AG04449 (cell line): ENCODE measurements at places on chromosomes 4 and X.

DNA sequence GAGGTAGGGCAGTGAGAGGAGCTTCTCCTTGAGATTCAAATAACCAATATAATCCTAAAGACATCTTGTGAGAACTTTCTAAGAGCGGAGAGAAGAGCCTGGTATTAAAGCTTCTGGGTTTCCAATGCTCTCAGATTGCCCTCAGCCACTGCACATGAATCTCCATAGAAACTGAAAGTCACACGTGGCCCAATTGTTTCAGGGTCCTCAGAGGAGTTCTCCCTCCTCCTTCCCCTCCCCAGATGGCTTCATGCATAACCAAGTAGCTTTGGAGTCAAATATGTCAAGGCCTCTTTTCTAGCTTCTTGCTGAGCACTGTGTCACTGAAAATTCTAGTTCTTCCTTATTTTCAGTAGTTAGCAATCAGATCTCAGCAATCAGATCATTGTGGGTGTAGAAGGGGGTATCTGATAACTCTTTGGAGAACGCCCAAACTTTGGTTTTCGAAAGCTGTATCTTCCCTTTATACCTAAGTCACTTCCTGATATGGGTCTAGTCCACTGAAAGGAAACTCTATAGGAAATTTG, 2.2 kb downstream of the BTK start:
- no peak for DNase-seq

DNA sequence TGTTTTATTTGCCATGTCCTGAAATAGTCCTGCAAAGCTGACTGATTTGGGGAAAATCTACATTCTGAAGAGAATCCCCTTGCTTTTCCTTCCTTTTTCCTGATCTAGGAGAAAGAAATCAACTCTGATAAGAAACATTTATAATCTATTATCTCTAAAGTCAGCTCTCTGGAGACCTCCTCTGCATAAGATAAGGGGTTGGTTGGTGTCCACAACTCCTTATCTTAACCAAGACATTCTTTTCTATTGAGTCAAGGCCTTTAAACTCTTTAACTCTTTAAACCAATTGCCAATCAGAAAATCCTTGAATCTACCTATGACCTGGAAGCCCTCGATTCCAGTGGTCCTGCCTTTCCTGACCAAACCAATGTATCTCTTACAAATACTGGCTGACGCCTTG, 373.6 kb upstream of the RASGEF1B start:
- DNase-seq, result no peak

DNA sequence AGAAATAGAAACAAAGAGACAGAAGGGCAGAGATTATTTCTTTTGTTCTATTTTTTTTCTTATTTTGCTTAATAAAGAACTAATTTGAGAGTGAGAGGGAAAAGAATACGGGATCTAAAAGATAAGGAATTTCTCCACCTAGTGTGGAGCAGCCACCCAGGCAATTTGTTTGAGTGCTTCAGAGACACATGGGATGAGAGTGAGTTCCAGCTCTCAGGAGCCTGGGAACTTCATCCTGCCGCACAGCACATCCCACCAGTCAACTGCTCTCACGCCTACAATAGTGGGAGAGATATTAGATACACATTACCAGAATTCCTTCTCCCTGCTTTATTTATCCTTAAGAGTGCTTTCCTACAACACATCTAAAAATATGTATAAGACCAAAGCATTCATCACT, 946.4 kb downstream of the PDHA2 start:
- DNase-seq, result no peak

DNA sequence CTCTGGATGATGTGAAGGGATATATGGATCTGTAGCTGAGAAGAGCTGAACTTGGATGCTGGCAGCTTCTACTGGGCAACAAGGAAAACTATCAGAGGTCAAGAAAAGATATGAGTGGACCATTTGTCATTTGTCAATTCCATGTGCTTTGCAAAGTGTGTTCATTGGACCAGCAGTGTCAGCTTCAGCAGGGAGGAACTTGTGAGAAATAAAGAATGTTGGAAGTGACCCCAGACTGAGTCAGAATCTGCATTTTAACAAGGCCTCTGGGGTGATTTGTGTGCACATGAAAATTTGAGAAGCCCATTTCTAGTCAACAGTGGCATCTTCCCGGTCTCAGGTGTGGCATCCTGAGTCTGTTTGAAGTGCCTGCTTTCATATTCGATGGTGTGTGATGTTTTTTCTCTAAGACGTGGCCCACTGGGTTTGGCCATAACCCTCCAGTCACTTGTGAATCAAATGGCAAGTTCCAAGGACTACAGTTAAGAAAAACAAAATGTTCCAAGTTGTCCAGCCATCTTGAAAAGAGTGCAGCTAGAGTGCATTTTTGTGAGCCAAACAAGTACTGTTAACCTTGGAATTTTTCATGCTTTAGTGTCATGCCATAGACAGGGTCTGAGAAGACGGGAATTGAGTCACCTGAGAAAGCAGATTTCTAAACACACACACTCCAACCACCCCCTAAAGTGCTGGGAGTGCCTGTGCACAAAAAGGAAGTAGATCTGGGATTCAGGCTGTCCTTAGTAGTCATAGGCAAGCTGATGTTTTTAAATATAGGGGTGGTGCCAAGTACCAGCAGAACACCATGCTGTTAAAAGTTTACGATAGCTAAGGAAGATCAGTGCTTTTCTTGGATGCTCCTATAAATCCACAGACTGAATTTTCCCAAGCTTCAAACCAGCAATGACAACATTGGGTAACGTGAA, 26.4 kb downstream of the GPM6B start:
- no peak for DNase-seq

GRCh38 chr4:94364527-94364926, 21.9 kb upstream of the HPGDS start:
- DNase-seq, result no peak

- no peak for DNase-seq
These were observed 21.8 kb upstream of the JAKMIP1 start for GRCh38 chr4:6221851-6222760.

DNA sequence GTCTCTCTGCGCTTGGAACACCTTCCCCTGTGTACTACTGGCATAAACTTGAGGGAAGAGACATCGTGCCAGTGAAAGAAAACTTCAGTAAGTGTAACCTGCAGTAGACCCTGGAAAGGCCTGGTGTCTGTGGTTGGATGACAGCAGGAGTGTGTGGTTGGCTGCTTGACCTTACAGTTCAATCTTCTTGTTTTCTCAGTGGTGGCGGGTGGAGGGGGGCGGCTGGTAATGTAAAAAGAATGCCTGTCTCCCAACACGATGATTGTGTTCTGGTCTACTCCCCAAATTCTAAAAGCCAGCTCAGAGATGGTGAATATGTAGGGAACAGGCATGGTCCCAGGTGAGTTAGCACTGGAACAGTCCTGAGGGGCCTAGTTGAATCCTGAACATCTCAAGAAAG, 18.6 kb downstream of the PSMD10 start:
- DNase-seq, result no peak

- no peak for DNase-seq
These were observed 40.9 kb downstream of the JADE3 start for GRCh38 chrX:46953137-46953527.

DNA sequence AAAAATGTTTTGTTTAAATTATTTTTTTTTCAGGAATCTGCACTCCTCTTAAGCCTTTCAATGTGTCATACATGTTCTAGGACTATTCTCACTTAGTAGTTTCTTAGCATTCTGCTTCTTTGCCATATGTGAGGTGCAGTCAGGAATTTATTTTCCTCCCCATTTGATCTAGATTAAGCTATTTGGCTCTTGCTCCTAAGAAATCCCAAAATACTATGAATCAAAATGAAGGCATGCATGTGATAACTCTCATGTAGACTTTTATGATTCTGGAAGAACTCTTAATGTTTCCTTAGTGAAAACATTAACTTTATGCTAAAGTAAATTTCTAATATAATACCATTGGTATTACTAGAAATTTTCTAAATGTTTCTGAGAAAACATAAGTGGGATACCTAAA, 664.5 kb downstream of the RAPGEF2 start:
- no peak for DNase-seq

DNA sequence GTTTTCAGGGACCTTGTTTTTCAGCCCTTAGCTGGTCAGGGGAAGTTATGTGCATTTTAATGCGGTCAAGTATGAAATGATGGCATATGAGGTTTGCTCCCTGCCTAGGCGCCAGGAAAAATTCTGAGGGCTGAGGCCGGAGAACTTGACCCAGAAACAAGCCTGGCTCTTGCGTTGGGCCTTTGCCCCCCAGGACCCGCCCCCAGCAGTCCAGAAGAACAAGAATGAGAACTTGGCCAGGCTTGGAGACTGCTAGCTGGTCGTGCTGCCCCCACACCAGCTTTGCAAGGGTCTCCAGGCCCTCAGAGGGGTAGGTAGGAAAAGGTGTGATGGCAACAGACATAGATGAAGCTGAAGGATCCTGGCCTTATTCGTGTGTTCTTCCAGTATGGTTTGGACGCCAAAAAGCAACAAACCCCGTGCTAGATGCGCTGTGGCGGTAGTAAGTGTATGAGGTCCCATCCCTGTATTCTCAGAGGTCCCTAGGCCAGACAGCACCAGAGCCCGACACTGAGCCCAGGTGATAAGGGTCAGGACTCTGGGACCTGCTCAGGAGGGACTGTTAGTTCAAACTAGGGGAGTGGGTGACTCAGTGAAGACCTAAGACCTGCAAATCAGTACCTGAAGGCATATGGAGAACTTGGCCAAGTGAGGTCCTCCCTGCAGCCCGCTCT, 10.5 kb downstream of the NKX3-2 start:
- DNase-seq, result no peak

DNA sequence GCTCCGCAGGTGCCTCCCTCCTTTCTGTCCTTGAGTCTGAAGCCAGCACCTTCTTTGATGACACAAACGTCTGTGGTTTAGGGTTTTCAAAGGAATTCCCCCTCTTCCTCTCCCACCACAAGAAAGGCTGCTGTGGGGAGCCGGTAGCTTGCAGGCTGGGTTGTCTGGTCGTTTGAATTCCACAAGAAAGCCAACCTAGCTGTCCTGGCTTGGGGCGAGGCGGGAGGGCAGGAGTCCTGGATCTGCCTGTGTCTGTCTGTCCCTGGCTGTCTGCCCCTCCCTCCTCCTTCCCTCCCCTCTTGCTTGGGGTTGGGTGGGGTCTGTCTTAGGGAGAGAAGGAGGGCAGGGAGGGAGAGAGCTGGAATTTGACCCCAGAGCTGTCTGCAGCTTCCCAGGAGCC, 56.3 kb downstream of the SHROOM2 start:
- no peak for DNase-seq

DNA sequence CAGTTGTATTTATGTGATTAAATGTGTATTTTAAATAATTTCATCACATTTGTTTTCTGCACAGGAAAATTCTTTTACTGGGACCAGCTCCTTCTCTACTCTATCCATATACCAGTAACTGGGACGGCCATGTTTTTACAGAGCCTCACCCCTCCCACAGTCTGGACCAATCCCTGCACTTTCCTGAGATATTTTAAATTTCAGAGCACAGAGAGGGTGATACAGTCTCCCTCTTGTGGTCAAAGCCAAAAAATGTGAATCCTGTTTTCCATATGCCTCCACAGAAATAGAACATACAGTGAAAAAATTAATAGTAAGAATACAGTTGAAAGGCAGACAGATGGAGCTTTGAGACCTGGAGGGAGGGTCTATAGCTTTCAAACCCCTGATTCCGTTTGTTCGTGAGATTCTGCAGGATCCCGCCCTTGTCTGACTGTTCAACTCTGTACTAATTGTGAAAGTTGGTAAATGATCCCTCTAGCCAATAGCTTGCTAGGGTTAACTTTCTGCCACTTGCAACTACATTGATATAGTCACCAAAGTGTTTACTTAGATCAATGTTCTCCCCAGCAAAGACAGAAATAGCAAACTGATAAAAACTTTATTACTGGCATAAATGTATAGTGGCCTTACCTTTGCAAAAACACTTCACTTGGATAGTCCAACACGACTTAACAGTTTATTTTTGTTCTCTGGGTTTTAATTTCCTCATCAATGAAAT, 172.2 kb downstream of the PPARGC1A start:
- no peak for DNase-seq

DNA sequence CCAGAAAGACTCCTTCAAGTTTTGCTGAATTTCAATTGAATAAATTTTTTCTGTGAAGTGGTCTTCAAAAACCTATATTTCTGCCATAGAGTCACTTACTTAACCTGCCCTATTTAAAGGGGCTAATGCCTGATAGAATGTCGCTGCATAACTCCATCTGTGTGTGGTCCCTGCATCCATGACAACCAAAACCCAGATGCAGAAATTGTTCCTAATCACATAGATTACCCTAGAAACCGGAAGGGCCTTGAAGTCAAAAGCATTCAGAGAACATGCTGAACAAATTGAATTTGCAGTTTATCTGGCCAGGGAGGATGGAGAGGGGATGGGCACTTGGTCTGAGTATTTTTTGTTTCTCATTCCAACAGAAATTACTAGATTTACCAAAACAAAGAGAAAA, 1.5 kb upstream of the PARM1 start:
- DNase-seq, result no peak

- DNase-seq, result no peak
These were observed 112.8 kb upstream of the EOLA2 start for GRCh38 chrX:150051096-150051495.

DNA sequence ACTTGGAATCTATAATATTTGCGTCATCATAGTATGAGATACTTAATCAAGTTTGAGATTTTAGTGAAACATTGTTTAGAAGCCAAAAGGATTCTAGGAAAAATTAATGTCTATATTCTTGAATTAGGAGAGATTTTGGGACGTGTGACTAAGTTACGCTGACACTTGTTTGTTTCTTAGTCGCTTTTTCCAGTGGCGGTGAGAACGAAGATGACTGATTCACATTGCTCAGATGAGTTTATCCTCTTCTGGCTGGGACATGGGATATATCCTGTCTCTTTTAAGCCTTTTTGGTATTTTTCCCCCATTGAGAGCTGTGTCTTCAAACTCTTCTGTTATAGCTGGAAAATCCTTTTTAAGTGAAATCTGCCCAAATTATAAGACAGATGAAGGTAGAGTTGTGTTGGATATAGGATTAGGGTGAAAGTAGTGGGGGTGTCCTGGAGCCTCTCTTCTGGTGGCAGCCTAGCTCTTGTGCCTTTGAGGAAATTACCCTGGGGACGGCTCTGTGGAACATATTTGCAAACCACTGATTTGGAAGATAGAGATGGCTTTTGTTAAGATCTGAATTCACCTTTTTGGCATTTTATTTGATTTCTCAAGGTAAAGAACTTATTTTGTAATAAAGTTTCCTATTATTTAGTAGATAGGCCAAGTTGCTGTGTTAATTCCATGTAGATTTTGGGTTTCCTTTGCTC, 49.7 kb downstream of the HTT start:
- no peak for DNase-seq

DNA sequence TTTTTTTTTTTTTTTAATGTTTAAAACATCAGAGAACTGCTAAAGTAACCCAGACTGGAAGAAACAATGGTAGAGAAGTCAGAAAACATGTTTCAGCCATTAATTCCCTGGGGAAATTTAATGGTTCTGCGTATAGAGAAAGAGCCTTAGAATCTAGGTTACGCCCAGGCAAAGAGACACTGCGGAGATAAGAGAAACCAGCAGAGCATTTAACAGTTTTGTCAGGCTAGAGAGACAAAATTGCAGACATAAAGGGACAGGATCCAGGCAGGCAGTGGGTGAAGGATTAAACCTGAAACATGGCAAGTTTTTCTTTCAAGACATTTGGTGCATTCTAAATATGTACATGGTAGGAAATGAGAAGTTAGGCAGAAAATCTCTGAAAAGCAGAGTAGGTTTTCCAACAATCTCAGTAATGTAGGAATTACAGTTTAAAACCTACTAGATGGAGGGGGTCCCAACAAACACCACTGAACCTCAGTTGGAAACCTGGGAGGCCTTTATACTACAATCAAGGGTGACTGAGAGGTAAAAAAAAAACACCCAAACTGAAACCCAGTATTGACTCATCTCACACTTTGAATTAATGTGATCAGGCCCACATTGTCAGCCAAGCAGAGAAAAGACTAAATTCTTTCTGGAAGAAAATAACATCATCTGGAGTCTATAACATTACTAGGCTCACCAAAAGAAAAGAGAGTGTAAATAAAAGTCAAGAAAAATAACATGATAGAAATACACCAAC, 254.2 kb upstream of the NWD2 start:
- DNase-seq, result no peak
